Liver (tissue), 10 donors: ENCODE measurements at places on chromosomes 2 and 18. TPM values are rescaled to one million over a fixed set of nuclear protein-coding genes. Genes with fewer than 3 reads are reported as not detected.
A peak's percentile ranks its signal among the peaks of the same experiment; 100 is the strongest.

Gene GPBAR1
- total RNA-seq: 1.4 TPM

Gene DSG2
- total RNA-seq: 11.6 TPM

Gene CCL20
- total RNA-seq: 5.9 TPM

Gene SCN2A
- total RNA-seq: 0.05 TPM

Gene GALNT14
- 1.1 TPM for total RNA-seq

Gene CKAP2L
- total RNA-seq: 15.9 TPM

Gene MEIS1
- 8.6 TPM for total RNA-seq

Gene MITD1
- 10.5 TPM for total RNA-seq

Gene ADRA2B
- 2.3 TPM for total RNA-seq

Gene CCDC178
- total RNA-seq: not detected

- peak; percentile 50 for DNase-seq
Measured at GRCh38 chr2:189751080-189751658, 11.4 kb downstream of the OSGEPL1 start.

DNA sequence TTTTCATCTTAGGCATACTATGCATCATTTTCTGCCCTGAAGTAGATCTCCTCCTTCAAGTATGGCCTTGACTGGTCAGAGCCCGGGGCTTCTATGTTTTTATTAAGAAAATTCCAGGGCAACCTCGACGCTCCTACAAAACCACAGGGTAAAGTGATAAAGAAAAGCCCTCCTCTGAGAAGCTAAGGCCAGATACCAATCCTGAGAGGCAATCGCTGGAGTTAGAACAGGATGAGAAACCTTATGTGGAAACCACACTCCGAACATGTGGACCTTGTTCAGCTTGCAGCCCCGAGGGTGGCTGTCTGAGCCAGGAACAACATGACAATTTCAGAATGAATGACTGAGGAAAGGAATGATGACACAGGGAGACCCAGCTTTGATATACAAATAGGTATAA, 35.6 kb downstream of the RMC1 start:
- DNase-seq: no peak

GRCh38 chr18:63297687-63298399, 21.7 kb downstream of the BCL2 start:
- DNase-seq: no peak

GRCh38 chr2:205763708-205764211, 81.5 kb downstream of the NRP2 start:
- DNase-seq: peak; percentile 70

DNA sequence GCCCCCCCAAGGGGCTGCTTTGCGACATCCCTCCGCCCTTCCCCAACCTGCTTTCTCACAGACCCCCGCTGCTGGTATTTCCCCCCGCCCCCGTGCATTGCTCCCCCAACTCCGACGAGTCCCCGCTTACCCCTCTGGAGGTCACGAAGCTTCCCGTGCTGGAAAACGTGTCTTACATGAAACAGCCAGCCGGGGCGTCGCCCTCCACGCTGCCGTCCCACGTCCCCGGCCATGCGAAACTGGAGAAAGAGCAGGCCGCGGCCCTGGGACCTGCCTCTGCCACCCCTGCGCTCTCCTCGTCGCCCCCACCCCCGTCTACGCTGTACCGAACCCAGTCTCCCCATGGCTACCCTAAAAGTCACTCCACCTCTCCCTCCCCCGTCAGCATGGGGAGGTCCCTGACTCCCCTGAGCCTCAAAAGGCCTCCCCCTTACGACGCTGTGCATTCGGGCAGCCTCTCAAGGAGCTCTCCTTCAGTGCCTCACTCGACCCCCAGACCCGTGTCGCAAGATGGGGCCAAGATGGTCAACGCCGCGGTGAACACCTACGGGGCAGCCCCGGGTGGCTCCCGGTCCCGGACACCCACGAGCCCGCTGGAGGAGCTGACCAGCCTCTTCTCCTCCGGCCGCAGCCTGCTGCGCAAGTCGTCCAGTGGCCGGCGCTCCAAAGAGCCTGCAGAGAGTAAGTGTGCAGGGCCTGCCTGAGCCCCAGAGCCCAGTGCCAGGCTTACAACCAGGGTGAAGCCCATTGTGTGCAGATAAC, 183.0 kb downstream of the NYAP2 start:
- DNase-seq: no peak

DNA sequence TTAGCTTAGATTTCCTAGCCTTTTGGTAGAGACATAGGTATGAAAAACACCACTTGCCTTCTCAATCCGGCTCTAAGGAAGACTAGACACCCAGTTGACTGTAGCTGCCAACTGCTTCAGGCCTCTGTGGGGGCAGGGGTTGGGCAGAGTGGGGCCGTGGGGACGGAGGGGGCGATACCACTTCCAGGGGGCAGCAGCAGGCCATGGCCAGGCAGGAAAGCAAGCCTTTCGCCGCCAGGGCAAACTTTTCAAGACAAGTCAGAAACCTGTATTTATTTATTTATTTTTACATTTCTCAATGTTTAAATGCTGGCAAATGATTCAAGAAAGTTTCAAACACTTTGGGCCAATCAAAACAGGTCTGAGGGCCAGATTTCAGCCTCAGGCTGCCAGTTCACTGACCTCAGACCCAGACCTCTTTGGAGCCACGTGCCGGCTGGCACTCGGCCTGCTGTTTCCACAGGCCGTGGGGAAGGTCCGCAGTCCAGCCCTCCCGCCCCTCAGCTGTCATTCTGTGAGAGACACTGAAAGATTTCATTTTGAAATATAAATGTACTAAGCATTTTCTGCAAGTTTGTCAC, 63.8 kb downstream of the MEX3C start:
- DNase-seq: peak; percentile 73

- DNase-seq: no peak
Measured at GRCh38 chr2:120634533-120634932, 101.1 kb upstream of the GLI2 start.

DNA sequence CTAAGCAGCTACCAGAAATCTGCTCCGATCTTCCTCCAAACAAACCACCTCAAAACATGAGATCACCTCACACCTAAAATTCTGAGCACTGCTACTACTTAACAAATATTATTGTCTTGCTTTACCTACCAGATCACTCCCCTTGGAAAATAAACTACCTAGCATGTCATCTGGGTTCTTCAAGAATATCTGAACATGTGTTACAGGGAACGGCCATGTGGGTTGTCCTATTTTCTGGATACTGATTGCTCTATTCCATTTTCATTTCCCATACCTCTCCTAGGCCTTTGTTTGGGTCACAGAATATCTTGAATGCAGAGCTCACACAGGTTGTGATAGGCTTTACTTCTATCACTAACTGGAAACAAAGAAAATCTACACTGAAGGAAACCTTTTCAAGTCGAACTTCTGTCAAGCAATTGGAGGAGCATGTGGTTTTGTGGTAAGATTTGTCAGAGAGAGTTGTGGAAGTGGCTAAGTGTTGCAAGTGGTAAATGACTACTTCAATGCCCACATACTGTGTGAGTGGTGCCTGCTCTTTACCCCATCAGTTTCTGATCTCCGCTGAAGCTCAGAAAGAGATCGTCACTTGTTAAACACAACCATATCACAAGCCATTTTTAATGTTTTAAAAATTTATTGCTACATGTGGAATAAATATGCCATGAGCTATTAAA, 739.1 kb upstream of the ZEB2 start:
- no peak for DNase-seq

- DNase-seq: peak; percentile 84
Measured at GRCh38 chr2:156400706-156401678, 35.2 kb upstream of the GPD2 start.

- DNase-seq: no peak
Measured at GRCh38 chr18:56124186-56124585, 514.2 kb downstream of the TXNL1 start.

GRCh38 chr18:55479656-55480420, 108.2 kb downstream of the TCF4 start:
- no peak for DNase-seq

- no peak for DNase-seq
Measured at GRCh38 chr2:175883586-175884194, 118.4 kb downstream of the LNPK start.

- DNase-seq: peak; percentile 34
Measured at GRCh38 chr2:94870440-94871225, 597 bp upstream of the TEKT4 start.

GRCh38 chr18:71899707-71900472, 644.3 kb downstream of the CBLN2 start:
- DNase-seq: no peak

- DNase-seq: no peak
Measured at GRCh38 chr18:28511413-28511821, 334.5 kb upstream of the CDH2 start.

- no peak for DNase-seq
Measured at GRCh38 chr2:200534572-200534971, 8.6 kb downstream of the SGO2 start.

- no peak for DNase-seq
Measured at GRCh38 chr2:120902592-120902991, 166.9 kb downstream of the GLI2 start.

- DNase-seq: no peak
Measured at GRCh38 chr2:16413285-16413684, 252.3 kb downstream of the CYRIA start.

DNA sequence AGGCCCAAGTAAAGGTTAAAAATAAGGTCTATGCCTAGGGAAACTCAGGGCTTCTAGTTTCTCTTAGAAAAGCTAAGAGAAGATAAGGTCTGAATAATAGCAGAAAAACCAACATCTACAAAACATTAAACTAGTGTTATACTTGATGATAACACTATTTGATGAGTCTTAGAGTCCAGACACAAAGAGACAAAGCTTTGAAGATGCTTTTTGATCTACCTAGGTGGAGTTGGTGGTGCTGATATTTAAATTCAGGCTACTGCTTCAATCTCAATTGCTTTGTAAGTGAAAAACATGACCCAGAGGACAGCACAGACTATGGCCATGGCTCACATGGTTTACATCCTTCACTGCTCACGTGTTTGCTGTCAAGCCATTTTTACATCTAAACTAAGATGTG, 11.7 kb upstream of the MFF start:
- DNase-seq: no peak

DNA sequence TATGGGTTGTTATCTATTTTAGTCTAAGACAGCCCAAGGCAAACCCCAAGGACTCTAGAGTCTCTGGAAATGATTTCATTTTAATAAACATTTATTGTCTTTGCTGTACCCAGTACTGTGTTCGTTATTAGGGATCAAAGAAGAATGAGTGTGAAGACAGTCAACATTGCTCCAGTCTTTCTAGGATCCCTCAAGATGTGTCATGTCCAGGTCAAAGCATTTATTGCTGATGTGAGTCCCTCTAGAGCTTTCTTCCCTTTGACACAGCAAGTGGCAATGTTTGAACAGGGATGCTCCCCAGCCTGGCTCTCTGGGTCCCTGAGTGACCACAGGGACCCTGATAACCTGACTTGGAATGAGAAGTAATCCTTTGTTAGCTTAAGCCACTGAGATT, 123.1 kb upstream of the STK17B start:
- no peak for DNase-seq

DNA sequence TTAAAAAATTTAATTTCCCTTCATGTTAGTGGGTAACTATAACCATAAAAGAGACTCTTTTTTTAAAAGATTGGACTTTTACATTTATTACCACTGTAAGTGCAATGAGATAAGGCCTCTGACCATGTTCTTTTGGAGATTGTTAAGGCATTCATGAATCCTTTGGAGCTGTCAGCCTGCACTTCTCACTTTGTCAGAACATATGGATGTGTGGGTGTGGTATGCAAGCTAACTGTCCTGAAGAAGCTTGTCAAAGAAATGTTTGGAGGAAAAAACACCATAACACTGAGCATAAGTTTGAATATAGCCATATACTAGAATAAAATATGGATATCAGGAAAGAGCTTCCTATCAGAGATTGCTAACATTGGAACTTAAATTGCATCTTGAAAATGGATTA, 754.1 kb downstream of the DPP10 start:
- DNase-seq: no peak

- no peak for DNase-seq
Measured at GRCh38 chr18:41732356-41732755, 222.7 kb upstream of the PIK3C3 start.

DNA sequence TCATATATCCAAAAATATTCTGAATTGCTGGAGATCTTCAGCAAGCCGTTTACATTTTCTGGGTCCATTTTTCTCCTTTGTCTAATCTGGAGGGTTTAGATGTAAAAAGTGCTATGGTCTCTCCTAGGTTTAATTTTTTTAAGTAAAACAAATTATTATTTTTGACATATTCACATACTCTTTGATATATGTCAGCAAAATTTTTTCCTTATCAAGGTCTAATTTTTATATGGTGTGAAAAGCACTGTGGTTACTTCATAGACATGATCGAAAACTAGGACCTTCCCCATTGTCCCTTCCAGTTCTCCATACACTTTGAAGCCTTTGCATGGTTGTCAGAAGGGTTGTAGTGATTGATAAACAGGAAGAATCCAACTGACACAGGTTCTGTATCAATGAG, 168.2 kb downstream of the PLCL1 start:
- no peak for DNase-seq

- DNase-seq: no peak
Measured at GRCh38 chr2:239307921-239308613, 92.8 kb downstream of the HDAC4 start.

- no peak for DNase-seq
Measured at GRCh38 chr2:105775809-105776559, 31.3 kb downstream of the NCK2 start.

DNA sequence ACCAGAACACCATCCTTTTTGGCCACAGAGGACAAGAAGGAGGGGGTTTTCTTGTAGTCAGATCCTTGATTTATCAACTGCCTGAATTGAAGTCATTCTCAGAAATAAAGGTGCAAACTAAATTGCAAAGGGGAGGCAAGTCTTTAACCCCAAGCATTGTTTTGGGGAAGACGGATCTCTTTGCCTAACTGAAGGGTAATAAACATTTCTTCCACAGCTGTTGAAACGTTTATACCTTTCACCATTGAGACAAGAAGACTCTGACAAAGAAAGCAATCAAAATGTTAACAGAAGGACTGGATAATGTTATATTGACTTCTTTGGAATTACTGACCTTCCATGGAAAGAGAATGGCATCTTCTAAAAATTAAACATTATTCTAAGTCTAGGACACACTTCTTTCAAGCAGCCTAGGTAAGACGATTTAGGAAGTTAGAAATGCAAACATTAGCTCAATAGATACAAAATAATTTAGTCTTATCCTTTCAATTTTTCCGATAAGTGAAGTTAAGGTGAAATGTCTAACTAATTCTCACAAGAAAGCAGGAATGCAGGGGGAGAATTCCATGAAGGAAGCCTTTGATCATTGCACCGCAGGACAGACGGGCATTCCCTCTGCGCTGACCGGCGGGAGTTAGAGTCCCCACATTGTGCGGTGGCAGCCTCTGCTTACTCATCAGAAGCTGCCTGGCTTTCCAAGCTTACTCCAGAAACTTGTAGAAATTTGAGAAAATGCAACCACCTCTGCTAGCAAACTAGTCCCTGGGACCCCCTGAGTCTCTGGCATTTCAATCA, 69.4 kb upstream of the COPS8 start:
- no peak for DNase-seq

DNA sequence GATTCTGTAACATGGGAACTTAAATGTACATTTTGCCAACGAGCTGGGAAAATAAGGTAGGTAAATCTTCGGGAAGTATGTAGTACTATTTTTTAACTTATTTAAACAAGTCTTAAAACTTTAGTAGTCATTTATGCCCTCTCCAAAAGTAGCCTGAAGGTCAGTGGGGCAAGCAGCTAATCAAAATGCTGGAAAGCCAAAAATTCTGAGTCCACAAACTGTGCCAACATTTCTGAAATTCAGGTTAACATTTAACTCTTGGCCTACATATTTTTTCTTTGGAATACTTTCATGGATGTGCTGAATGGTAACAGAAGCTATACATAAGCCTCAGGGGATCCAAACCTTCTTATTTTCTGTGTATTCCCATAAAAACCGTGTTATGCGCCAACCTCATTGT, 26.3 kb downstream of the WDR75 start:
- no peak for DNase-seq
